ENCODE measurements at places on chromosomes 2 and 18.

- no peak for DNase-seq
Observed at GRCh38 chr2:148593421-148593820, 51.1 kb upstream of the EPC2 start.

- DNase-seq, result no peak
Observed at GRCh38 chr18:45365835-45366234, 249.4 kb upstream of the SLC14A2 start.

DNA sequence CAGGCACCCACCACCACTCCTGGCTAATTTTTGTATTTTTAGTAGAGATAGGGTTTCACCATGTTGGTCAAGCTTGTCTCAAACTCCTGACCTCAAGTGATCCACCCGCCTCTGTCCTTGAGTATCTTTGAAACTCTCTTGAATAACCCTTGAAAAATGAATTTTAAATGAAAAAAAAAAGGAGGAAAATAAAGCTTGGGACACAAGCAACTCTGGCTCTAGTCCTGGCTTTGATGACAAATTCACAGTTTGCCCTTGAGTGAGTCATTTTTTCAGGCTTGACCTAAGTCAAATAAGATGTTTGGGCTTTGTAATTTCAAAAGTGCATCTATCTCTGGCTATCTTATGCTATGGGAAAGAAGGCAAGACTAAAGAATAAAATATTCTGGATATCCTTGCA lies 79.0 kb upstream of the TRIB2 start:
- no peak for DNase-seq

DNA sequence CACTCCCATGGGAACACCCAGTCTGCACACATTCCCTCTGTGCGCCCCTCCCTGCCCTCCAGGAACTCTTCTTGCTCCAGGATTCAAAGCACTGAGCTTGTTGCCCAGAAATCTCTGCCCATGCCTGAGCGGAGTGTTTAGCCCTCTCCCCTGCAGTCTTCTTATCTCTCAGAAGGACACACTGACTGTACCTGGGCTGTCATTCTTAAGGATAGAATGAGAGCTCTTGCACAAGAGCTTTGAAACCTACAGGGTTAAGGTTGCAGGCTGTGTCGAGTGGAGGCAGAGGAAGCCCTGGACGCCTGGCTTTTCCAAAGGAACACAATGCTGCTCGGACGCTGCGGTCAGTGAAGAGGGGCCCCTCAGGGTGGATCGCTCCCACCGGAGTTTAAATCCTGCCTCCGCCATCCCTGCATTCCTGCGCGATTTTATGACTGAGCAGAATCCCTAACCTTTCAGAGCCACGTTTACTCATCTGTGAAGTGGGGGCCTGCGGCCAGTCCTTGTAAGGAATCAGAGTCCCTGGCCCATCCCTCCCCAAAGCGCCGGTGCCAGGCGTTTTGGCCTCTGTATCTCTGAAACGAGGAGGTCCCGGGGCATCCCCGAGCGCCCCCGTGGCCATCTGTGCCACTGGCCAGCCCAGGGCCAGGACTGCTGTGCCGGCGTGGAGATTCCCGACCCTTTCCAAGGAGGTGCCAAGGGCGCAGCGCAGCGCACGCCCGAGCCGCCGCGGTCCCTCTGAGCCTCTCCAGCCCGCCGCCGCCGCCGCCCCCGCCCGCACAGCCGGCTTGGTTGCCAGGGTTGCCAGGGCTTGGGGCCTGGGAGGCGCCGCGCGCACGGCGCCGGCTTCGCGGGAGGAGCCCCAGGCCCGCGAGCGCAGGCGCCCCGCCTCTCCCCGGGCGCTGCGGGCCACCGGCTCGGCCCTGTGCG lies 58.9 kb downstream of the FAM168B start:
- DNase-seq, result no peak

DNA sequence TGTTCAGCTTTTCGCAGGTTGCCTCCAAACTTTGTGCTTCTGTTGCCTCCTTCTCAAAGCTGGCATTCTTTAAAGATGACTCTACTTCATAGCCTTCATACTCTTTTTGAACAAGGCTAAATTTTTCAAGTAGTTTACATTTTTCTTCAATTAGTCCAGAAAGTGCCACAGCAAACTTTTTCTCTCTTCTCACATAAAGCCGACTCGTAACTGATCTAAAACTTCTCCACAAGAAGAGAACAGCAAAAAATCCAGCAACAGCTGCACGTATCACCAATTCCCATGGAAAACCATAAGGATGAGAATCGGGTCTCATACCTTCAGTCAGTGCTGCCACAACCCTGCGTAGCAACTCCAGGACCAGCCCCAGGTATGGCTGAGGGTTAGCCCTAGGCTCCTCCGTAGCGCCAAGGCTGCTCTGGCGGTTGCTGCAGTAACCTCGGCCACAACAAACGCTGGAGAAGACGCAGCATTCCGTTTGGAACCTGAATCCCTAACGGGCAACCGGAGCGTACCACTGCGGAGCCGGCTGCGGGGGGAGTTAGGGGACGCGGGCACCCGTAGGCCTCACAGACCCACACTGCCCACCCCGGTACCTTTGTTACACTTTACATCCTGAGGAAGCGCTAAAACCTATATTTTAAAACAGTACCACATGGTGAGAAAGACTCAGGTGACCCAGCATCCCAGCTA lies at the start of gene CTAGE1:
Gene CTAGE1 (minus strand): TSS at position 420 of the 693 bp plus-strand sequence. CDS start 104 bp downstream, at position 316.
- DNase-seq, result no peak

GRCh38 chr2:28093308-28093707 lies 202.8 kb downstream of the BABAM2 start:
- DNase-seq, result no peak

DNA sequence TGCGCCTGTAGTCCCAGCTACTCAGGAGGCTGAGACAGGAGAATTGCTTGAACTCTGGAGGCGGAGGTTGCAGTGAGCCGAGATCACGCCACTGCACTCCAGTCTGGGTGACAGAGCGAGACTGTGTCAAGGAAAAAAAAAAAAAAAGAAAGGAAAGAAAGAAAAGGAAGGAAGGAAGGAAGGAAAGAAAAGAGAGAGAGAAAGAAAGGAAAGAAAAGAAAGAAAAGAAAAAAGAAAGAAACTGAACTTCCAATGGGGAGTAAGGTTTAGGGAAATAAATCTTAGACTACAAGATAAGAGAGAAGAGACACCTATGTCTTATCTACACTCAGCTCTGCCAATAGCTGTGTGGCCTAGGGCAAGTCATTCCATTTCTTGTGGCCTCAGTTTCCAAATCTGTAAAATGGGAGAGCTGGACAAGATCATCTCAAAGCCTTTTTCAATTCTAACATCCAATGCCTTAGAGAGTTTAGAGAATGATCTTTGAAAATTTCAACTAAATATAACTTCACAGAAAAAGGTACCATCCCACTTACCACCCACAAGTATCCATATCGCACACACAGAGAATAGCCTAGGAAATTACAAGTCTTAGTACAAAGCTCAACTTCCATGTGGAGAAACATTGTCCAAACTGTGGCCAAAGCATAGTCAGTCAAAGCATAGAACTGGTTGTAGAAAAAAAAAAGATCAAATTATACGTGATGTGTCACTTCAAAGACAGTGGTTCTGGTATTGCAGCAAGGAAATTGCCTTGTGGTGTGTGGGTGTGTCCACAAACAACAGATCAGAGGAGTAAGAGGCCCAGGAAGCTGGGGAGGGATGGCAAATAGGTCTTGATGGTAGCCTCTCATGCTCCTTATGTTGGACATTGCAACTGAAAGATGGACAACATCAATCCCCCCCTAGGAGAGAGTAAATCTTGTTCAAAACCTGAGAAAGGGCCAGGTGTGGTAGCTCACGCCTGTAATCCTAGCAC lies 42.4 kb downstream of the SLC14A2 start:
- peak; percentile 47 for DNase-seq

GRCh38 chr2:9260464-9260918 lies 53.9 kb downstream of the ASAP2 start:
- DNase-seq, result no peak

DNA sequence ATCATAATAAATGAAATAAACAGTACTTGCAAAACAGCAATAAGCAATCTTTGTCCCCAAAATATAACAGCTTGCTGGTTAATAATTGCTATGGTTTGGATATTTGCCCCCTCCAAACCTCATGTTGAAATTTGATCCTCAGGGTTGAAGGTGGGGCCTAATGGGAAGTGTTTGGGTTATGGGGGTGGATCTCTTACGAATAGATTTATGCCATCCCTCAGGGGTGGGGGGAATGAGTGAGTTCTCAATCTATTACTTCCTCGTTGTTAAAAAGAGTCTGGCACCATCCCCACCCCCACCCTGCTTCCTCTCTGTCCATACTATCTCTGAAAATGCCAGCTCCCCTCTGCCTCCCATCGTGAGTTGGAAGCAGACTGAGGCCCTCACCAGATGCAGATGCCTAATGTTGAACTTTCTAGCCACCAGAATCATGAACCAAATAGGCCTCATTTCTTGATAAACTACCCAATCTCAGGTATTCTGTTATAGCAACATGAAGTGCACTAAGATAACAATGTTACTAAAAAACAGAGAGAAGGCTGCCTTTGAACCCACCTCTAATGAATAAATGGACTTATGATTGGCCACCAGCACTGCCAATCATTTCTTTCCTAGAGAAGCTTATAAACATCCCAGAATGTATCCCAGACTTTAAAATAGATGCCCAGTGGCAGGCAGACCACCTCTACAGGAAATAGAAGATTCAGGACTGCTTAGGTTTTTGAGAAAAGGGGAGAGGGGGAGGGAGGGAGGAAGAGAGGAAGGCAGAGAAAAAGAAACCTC lies 90.1 kb downstream of the ALPK2 start:
- DNase-seq, result no peak

DNA sequence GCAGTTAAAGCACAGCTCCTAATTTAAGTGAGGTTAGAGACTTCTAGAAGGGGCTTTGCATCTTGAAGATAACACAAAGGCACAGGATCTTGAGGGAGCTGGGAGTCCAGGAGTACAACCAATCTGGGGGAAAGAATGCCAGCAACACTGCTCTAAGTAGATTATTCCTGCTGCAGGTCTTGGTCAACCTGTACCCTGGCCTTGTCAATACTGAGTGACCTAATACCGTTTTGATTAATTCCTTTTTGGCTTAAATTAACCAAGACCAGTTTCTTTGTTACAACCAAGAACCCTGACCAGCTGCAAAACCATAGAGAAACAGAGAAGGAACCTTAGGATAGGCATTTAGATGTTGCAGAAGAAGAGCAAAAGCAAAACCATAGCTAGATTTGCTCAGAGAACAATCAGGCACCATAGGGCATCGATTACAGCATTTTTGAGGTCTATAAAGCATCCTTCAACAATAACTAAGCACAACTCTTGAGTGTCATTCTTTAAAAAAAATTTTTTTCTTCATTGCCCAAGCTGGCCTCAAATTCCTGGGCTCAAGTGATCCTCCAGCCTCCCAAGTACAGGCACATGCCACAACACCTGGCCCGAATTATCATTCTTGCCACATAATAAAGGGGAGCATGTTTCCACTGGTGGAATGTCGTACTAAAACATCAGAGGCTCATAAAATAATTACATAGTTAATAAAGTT lies 6.3 kb downstream of the STARD7 start:
- no peak for DNase-seq

DNA sequence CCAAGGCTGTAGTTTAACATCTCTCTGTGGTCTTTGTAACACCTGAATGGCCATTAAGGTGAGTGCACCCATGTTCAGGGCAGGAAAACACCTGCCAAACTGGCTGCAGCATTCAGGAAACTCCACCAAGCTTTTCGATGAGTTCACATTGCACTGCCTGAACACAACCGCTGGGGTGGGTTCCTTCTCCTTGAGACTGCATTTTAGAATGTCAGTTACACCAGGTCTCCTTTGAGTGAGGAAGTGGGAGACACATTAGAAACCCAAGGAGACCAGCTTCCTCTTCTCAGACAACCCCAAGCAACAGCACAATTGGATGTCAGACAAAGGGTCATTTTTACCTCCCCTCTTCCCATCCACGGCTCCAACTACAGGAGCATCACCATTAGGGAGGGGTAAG lies 35.2 kb downstream of the CYRIA start:
- peak; percentile 5 for DNase-seq

GRCh38 chr2:98935111-98935770 lies 784 bp downstream of the CRACDL start:
- no peak for DNase-seq

- peak; percentile 32 for DNase-seq
Observed at GRCh38 chr18:31685097-31686082, 1.0 kb upstream of the B4GALT6 start.

- no peak for DNase-seq
Observed at GRCh38 chr2:73031725-73032701, 39.5 kb downstream of the SFXN5 start.

DNA sequence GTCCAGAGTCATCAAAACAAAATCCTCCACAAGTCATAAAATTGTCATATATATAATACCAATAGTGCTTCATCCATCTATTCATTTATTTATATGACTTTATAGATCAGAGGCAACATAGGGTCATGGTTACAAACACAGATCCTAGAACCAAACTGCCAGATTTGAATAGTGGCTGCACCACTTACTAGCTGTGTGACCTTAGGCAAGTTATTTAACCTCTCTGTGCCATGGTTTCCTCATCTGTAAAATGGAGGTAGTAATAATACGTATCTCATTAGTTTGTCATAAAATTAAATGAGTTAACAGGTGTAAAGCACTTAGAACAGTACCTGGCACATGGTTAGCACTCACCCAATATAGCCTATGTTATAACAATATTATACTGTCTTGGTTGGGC lies 58.9 kb upstream of the BZW1 start:
- DNase-seq, result no peak

DNA sequence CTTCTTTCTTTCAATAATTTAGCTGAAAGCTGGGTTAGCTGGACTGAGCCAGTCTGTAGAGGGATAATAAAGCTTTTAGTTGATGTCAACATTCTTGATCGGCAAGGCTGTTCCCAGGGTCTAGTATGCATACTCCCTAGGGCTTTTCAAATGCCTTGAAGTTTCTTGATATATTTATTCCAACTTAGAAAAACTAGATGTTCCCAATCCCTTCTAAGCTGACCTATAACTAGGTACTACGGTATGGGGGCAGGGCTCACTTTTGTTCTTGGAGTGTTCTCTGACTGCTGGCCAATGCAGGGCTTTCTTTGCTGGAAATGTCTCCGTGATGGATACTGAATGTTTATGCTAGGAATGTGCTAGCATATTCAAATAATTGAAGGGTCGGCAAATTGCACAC lies 258.6 kb upstream of the TANK start:
- DNase-seq, result no peak

Data from CD4-positive, alpha-beta T cell treated with Interleukin-2 at 100 ng/mL for 4 hours (primary cell).